ENCODE measurements at places on chromosomes 11 and 22. TPM values are rescaled to one million over a fixed set of nuclear protein-coding genes. Genes with fewer than 3 reads are reported as not detected.
A peak's percentile ranks its signal among the peaks of the same experiment; 100 is the strongest.

GRCh38 chr22:20571531-20572007 lies 64.2 kb downstream of the MED15 start:
- no peak overlapping the region for H3K27ac ChIP-seq
- peaks cover 2% of the 10 kb centered on the region for H3K4me1 ChIP-seq
- DNase-seq = no peak
- no peak overlapping the region for H3K4me3 ChIP-seq
- peaks cover 23% of the 10 kb centered on the region for H3K36me3 ChIP-seq

DNA sequence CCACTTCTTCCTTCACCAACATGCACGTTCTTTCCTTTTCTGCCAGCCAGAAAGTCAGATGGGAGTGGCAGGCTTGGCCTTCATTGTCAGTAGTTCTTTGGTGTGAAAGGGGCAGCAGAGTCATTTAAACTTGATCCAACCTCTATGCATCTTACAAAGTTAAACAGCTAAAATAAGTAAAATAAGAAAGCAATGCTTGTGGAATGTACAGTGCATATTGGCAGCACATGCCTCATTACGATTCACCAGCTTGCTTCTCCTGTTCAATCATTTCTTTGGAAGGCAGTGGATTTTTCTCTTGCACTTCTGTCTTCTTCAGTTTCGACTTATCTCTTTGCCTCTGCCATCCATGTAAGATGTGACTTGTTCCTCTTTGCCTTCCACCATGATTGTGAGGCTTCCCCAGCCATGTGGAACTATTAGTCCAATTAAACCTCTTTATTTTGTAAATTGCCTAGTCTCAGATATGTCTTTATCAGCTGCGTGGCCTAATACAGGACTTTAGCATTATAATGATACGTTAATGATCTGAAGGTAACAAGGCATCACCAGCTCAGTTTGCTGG lies 14.8 kb downstream of the LGALS12 start:
- H3K27ac ChIP-seq = no peak overlapping the region
- peaks cover 6% of the 10 kb centered on the region for H3K4me1 ChIP-seq
- peaks cover 3% of the 10 kb centered on the region for H3K36me3 ChIP-seq
- no peak overlapping the region for H3K4me3 ChIP-seq

GRCh38 chr22:35306350-35306967 lies 6.8 kb downstream of the TOM1 start:
- no peaks in the 10 kb centered on the region for H3K36me3 ChIP-seq
- H3K27me3 ChIP-seq = no peaks in the 10 kb centered on the region

GRCh38 chr22:29815580-29815979 lies 22.5 kb downstream of the ASCC2 start:
- peaks cover 39% of the 10 kb centered on the region for H3K36me3 ChIP-seq
- H3K27ac ChIP-seq = no peak overlapping the region
- no peak for DNase-seq
- H3K27me3 ChIP-seq = no peaks in the 10 kb centered on the region

DNA sequence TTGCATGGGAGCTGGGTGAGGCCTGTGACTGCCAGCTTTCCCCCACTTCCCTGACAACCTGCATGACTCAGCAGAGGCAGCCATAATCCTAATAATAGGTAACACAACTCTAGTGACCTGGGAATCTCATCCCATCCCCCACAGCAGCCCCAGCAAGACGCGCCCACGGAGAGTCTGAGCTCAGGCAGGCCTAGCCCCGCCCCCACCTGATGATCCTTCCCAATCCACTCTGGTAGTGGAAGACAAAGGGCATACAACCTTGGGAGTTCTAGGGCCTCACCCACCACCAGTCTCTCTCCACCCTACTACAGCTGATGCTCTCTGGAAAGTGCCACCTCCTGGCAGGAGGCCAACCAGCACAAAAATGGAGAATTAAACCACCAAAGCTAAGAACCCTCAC lies 60.3 kb downstream of the CWF19L2 start:
- H3K27me3 ChIP-seq = no peaks in the 10 kb centered on the region
- no peaks in the 10 kb centered on the region for H3K4me1 ChIP-seq
- H3K4me3 ChIP-seq = no peak overlapping the region
- H3K27ac ChIP-seq = no peak overlapping the region
- H3K36me3 ChIP-seq = peaks cover 35% of the 10 kb centered on the region

Gene CARNS1
- 0.31 TPM for total RNA-seq

DNA sequence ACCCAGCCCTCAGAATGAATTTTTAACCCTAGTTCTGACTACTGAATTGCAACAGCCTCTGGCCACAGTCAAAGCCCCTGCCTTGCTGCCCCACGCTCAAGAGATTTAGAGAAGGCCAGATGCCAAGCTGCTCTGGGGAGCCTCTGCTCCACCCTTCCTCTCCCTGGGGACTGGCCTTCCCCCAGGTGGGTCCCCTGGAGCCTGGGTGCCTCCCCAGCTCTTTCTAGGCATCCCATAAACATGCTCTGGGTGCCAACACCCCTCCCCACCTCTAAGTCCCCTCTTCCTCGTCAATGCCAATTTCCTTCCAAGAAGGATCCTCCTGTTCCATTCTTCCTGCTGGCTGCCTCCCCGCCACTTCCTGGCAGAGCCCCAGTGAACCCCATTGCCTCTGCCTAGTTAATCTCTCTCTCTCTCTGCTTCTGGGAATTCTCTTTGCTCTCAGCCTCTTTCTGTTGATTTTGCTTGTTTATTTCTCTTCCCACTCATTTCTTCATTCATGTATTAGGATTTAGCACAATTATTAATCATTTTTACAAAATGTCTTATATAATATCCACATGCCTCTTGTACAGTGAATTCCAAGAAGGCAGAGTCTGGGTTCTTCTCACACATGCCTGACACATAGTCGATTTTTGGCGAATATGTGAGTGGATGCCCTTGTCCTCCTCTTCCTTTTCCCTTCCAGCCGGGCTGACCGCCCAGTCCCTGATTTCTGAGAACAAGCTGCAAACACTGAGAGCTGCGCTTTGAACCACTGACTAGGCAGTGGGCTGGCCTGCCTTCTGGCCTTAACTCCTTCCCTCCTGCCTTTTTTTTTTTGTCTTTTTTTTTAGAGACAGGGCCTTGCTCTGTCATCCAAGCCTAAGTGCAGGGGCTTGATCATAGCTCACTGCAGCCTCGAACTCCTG lies 17.5 kb downstream of the UQCR10 start:
- H3K27ac ChIP-seq = peak overlapping the region; percentile 8
- H3K27me3 ChIP-seq = no peaks in the 10 kb centered on the region
- H3K36me3 ChIP-seq = peaks cover 8% of the 10 kb centered on the region
- DNase-seq = no peak
- H3K4me3 ChIP-seq = no peak overlapping the region
- H3K4me1 ChIP-seq = peaks cover 25% of the 10 kb centered on the region

Gene SLC22A6
- total RNA-seq = not detected

- no peaks in the 10 kb centered on the region for H3K36me3 ChIP-seq
- H3K27me3 ChIP-seq = peaks cover 37% of the 10 kb centered on the region
- peaks cover 22% of the 10 kb centered on the region for H3K4me1 ChIP-seq
- DNase-seq = no peak
- no peak overlapping the region for H3K4me3 ChIP-seq
Measured at GRCh38 chr22:43334378-43334777, 8.8 kb downstream of the SCUBE1 start.

Gene ACR
- total RNA-seq = 0.19 TPM

DNA sequence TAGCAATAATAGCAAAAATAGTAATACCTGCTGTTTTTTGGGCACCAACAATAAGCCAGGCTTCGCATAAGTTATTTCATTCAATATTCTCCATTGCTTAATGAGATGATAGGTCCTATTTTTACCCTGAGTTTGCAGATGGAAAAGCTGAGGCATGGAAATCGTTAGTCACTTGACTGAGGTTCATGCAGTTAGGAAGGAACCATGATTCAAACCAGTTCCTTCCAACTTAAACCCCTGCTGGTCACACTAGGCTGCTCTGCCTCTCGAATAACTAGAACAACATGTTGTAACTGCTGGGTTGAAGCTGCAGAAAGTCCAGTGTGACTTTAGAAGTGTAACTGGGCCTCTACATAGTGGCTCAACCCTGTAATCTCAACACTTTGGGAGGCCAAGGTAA lies 69.3 kb downstream of the SEZ6L start:
- H3K4me1 ChIP-seq = no peaks in the 10 kb centered on the region
- no peaks in the 10 kb centered on the region for H3K36me3 ChIP-seq
- no peak for DNase-seq
- H3K27me3 ChIP-seq = peaks cover 65% of the 10 kb centered on the region
- no peak overlapping the region for H3K4me3 ChIP-seq

GRCh38 chr11:128878455-128878854 lies 11.4 kb upstream of the KCNJ1 start:
- H3K4me1 ChIP-seq = no peaks in the 10 kb centered on the region
- H3K27ac ChIP-seq = no peak overlapping the region

Gene TTC38
- total RNA-seq = 22.6 TPM

DNA sequence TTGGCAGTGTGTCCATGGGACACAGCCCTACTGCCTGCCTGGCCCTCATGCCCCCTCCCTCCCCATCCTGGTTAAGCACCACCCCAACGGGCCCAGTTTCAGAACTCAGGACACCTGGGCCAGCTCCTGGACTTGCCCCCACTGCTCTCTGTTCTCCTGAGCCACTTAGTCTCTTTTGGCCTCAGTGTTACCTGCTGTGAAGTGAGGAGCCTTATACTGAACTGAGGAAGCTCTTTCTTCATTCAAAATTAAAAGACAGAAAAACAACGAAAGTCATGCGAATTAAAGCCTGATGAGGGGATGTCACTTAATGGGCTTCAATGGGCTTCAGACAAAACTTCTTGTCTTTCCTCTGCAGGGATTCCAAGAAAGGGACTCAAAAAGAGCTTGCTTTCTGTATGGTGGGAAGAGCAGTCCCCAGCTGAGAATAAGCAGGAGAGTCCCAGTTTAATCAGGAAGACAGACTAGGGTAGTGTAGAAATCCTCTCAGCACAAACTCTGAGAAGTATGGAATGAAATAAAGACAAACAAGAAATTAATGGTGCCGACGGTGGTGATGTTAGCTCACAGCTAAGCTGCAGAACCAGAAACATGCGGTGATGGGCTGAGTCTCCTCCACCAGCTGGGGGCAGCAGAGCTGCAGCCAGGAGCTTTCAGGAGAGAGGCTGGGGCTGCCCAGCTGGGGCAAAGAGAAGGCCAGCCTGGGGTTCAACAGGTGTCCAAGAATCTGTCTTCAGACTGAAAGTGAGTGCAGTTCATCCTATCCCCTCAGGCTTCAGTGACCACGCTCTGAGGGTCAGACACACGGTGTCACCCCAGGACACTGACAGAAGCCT lies 101.0 kb downstream of the GGTLC2 start:
- no peak overlapping the region for H3K27ac ChIP-seq
- peaks cover 52% of the 10 kb centered on the region for H3K27me3 ChIP-seq
- H3K4me1 ChIP-seq = no peaks in the 10 kb centered on the region
- H3K4me3 ChIP-seq = no peak overlapping the region

- H3K27me3 ChIP-seq = peaks cover 3% of the 10 kb centered on the region
- peak overlapping the region; percentile 70 for H3K27ac ChIP-seq
- peaks cover 43% of the 10 kb centered on the region for H3K4me1 ChIP-seq
- H3K4me3 ChIP-seq = no peak overlapping the region
- no peaks in the 10 kb centered on the region for H3K36me3 ChIP-seq
- DNase-seq = no peak
Measured at GRCh38 chr11:117819096-117820040, 5.2 kb downstream of the FXYD2 start.

DNA sequence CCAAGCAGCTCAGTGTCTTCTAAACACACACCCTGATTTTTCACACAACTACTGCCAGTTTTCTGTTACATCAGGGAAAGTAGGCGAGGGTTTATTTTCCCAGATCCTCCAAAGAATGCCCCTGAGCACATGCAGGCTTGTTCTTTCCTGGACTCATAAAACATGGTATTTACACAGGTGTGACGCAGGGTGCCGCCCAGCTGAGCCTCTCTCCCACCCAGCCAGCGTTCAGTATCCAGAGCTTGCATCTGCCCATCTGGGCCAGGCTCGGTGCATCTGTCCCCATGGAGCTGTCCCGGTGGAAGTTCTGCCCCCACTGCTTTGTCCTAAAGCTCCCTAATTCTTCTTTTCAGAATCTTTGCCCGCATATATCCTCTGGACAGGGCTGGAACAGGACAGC lies 44.8 kb upstream of the ISX start:
- peaks cover 13% of the 10 kb centered on the region for H3K4me1 ChIP-seq
- H3K36me3 ChIP-seq = no peaks in the 10 kb centered on the region
- H3K4me3 ChIP-seq = no peak overlapping the region
- no peak overlapping the region for H3K27ac ChIP-seq
- H3K27me3 ChIP-seq = peaks cover 31% of the 10 kb centered on the region
- no peak for DNase-seq

Data from type B pancreatic cell (in vitro differentiated cells).